ENCODE measurements at places on chromosomes 5 and 9.

DNA sequence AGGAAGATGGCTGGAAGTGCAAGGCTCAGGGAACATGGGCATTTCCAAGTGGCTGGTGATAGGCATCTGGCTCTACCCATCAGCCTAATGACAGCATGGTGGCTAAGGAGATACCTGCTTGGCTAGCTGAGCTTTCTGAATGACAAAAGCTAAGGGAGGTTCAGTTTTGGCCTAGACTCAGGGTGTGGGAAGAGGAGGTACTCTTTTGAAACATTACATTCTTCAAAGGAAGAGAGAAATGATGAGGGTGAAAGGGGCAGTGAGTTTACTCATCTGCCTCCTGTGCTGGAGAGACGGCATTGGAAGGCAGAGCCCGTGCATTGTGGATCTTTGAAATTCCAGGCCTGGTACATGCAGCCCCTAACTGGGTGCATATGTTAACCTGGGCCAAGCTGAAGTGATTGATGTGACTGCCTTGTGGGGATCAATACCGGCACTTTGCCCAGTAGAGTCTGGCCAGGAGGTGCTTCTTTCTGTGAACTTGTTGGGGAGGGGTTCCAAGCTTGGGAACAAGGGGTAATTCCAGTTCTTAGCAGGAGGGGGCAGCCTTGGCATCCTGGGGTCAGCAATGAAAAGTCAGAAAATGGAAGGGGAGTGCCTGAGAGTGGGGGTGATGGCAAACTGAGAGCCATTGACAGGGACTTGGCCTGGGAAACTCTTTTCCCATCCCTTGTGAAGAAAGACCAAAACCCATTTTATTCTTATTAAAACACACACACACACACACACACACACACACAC is 108.6 kb downstream of the ACER2 start:
- DNase-seq = no peak

DNA sequence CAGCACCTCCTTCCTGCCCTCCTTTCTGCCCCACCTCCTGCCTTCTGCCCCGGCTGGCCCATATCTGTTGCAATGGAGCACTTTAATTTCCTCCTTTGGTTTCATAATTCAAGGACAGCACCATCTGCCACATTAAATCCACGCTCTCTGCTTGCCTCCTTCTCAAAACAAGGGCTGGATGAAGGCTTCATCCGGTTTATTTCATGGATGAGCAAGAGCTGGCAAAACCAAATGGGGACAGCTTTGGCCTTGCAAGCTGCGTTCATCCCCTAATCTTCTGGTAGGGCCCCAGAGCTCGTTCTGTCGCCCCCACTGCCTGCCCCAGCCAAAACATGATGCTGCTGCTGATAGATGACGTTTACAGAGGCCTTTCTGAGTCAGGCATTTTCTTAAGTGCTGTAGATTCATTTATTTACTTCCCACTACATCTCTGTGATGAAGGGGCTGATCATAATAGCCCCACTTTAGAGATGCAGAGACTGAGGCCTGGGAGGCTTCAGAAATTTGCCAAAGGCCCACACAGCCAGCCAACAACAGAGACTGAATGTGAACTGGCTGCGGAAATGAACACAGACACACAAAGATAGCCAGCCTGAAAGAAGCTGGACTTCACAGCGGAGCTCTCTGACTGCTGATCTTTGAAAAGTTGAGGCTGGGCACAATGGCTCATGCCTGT is 115.6 kb upstream of the CPEB4 start:
- peak; percentile 54 for DNase-seq

DNA sequence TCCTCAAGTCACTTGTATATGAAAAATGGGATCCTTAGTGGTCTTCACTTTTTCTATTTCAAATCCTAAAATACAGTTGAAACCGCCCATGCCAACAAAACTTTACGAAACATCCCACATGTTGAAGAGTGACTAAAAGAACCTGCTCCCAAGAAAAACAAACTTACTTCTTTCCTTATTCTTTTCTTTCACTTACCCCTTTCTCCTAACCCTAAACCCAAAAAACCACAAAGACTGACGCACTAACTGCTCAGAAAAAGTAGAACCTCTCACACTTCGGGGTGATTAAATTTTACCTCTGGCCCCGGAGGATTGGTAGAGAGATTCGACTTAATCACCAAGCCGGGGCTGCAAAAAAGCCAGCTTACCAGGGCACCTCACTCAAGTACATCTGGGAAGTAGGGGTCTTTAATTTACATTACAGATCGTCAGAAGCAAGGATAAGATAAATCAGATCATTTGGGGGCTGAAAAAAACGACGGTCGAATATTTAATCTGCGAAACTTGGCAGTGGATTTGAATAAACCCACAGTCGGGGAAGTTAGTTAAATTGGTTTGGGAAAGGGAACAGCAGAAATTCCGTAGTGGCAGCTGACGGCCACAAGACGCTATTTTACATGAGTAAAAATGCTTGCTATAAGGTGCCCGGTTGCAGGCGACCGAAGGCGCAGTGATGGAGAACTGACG is 1.3 kb downstream of the CDO1 start:
- no peak for DNase-seq

DNA sequence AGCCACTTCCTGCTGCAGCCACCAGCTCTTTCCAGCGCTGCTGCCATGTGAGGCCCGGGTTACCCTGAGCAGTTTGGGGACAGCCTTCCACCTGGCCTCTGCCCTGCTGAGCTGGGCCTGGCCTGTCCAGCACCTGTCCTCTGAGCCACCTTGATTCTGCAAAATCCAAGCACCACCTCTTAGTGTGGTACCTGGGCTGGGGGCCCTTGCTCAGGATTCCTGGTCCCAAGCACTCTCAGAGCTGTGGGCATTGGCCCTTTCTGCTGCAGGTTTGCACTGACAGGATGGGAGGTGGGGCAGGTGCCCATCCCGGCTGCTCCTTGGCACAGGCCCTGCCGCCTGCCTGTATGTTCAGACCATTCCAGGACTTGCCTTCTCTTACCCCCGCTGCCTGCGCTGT is 309.2 kb upstream of the IRX4 start:
- DNase-seq = no peak

GRCh38 chr9:26426551-26427131 is 466.0 kb downstream of the CAAP1 start:
- DNase-seq = no peak

GRCh38 chr5:158223054-158223600 is 364.2 kb upstream of the CLINT1 start:
- no peak for DNase-seq

- no peak for DNase-seq
Observed at GRCh38 chr5:11757661-11758060, 146.6 kb downstream of the CTNND2 start.

GRCh38 chr5:146426853-146427618 is 20.1 kb upstream of the TCERG1 start:
- peak; percentile 41 for DNase-seq

DNA sequence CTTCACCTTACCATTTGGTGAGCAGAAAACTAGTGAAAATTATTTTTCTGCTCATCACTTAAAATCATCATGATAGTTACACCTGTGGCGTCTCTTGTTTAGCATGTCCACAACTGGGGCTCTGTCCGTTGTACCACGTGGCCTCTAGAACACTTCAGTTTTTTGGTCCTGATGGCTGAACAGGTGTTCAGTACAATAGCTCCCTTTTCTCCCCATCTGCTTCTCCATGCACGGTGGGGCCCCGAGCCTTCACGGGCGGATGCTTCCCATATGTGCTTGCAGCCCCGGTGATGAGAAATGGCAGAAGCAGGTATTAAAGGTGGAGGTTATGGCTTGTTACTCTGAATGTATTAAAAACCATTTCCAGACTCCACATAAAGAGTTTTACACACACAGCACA is 304.1 kb downstream of the CWC27 start:
- DNase-seq = no peak

- no peak for DNase-seq
Observed at GRCh38 chr9:117526674-117527073, 111.8 kb upstream of the ASTN2 start.

DNA sequence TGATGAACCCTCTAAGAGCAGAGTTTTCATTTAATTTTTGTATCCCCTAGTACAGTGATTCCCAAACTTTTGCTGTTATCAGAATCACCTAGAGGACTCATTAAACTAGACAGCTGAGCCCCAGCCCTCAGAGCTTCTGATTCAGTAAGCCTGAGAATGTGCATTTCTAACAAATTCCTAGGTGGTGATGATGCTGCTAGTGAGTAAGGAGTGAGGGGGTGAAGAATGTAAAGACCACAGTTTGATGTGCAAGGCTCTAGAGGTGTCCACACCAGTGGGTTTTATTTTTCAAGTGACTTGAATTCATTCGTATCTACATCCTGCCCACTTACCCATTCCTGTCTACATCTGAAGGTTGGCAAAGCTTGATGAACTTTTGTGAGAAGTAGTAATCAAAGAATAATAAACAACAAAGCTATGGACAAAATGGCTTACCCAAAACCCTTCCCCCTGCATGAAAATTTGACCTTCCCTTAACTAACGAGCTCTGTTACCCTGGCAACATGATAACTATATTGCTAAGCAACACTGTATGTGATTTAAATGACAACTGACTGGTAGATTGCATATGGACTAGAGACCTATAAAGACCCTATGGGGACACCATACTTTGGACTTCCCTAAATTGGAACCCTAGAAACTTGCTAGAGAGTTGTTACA is 35.2 kb downstream of the DTWD2 start:
- no peak for DNase-seq

GRCh38 chr9:27633764-27634163 is 60.5 kb upstream of the C9orf72 start:
- DNase-seq = no peak

DNA sequence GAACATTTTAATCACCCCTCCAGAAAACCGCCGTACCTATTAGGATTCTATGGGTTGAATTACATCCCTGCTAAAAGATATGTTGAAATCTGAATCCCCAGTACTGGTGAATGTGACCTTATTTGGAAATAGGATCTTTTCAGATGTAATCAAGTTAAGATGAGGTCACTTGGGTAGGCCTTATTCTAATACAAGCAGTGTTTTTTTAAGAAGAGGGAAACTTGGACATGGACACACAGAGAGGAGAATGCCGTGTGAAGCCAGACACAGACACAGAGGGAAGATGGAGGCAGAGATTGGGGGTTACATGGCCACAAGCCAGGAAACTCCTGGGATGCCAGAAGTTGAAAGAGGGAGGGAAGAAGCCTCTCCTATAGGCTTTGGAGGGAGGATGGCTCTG is 183.5 kb downstream of the GNA14 start:
- peak; percentile 82 for DNase-seq

GRCh38 chr9:14723301-14723700 is 768 bp upstream of the CER1 start:
- DNase-seq = no peak

DNA sequence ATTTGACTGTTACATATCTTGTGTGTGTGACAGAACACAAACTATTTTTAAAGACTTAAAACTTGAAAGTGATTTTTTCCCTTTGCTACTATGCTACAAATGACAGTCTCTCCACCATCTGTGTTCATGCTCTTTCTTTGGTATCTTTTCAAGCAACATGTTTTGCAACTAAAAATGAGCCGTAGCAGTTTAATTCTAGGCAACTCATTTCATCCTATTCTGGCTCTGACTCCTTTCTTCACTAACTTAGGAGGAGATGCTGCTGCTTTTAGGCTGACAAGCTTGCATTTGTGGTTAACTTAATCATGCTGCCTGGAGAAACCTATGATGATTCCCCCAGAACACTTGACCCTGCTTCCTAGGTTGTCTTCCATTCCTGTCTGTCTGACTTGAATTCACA is 100.6 kb downstream of the HACD4 start:
- DNase-seq = no peak

- peak; percentile 98 for DNase-seq
Observed at GRCh38 chr5:115366223-115366622, 69.8 kb upstream of the CCDC112 start.

- DNase-seq = no peak
Observed at GRCh38 chr5:142767911-142768310, 2.3 kb upstream of the ARHGAP26 start.

DNA sequence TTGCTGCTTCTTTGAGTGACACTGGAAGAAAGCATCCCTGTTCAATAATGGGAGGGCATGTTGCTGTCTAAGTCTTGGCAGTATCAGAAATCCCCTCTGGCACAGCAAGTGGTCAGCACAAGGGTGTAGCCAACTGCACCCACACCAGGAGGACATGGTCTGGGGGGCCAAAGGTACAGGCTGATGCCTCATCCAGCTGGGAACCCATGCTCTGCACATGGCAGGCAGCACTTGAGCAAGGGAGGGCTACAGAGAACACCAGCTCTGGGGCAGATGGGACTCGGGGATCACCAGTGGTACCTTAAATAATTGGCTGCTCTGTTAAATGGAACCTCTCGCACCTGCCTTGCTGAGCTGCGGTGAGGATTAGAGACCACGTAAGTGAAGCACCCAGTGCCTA is 265.2 kb downstream of the SYK start:
- no peak for DNase-seq

DNA sequence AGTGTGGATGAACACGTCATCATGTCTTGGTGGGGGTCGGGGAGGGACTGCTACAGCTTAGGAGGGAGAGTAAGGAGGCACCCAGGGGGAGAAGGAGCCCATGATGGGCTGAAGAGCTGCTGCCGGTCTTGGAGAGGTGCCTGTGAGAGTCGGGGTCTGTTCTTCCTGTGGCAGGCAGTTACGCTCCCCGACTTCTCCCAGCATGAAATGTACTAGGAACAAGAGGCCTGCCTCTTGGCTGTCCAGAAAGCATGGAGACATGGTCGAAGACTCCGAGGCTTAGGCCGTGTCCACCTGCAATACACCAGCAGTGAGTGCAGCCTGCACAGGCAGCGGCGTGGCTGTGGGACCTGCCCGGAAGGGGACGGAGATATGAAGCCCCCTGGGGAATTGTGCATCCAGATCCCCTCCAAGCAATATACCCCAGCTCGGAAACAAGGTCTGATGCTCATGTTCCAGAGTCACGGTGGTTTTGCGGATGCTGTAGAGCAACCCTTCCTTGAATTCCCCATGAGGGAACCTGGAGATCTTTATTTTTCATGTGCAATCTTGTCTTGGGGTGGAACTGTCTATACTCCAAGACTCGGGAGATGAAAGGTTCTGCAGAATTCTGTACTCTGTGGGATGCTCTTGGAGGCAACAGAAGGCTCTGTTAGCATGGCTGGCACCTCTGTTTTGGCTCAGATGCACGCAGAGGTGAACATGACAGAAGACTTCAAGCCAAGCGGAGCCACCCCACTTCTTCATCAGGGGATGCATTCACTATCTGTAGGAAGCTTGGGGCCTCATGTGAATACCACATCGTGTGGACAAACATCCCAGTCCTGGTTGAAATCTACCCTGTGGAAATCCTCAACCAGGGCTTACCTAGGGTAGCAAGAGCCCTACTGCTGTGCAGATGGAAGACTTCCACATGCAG is 374.9 kb upstream of the IRX4 start:
- DNase-seq = no peak

GRCh38 chr9:93161786-93162562 is 22.0 kb upstream of the WNK2 start:
- no peak for DNase-seq

DNA sequence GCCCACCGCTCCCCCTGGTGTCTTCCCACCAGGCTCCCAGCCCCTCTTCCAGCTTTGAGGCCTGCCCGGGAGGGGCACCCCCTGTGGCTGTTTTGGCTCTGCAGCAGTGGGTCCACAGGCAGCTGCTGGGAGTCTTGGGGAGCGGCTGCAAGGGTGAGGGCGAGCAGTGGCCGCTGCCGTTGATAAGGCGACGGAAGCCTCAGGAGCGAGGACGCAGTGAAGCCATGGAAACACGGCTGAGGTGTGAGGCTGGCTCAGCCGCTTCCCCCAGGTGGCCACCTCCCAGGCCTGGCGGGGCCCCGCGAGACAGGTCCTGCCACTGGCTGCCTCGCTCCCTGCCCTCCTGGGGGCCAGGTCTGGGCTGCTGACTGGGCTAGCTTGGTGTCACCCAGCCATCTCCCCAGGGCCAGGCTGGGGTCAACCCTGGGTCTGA is 41.5 kb downstream of the CXXC5 start:
- no peak for DNase-seq

GRCh38 chr5:94309141-94309540 is 309.3 kb downstream of the KIAA0825 start:
- DNase-seq = no peak
